LoVo (cell line): ENCODE measurements at places on chromosomes 7 and 10.

DNA sequence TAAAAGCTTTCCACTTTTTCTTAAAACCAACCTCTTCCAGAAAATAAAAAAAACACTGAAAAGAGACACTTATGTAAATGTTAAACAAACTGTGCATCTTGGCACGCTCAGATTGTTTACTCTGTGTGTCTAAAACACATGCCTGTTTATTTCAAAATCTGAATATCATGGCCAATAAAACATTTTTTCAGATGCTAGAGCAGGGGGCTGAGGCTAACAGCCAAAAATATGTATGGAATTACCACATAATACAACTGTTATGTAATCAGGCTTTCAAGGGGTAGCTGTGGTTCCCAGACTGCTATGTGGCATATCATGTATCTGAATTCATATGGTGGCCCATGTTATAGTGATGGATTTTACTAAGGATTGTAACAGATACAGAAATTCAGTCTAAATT is 130.4 kb downstream of the HIBADH start:
- DNase-seq: no peak

DNA sequence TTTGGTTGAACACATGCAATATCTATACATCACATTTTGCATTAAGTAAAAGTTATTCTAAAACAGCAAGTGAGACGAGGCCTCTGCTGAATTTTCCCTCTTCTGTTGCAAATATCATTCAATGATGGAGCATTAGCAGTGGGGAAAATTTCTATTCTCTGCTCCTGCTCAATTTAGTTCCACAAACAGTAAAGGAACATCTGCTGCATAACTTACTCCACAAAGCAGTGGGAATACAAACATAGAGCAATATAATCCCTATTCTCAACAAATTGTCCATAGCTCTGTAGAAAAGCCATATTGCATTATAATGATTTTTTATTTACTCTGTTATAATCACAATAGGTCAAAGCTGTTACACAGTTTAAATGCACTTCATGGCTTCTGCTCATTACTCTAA is 5.9 kb downstream of the AGR3 start:
- no peak for DNase-seq

- DNase-seq: no peak
Measured at GRCh38 chr7:111266613-111267012, 175.7 kb downstream of the LRRN3 start.

DNA sequence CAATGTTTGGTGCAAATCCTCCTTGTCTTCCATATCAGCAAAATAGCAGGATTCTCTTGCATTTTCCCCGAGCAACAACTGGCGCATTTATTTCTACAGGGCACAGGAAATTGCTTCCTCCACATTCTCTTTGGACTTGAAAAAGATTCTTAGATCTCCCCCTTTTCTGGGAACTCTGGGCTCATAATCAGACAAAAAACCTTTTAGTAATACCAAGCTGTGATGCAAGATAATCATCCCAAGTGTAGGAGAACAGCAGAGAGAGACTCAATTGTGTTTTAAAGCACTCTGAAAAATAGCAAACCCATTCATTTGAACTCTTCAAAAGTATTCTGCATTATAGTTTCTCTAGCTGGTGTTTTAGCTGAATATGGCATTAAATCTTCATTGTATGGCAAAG is 419.6 kb upstream of the NPVF start:
- no peak for DNase-seq

DNA sequence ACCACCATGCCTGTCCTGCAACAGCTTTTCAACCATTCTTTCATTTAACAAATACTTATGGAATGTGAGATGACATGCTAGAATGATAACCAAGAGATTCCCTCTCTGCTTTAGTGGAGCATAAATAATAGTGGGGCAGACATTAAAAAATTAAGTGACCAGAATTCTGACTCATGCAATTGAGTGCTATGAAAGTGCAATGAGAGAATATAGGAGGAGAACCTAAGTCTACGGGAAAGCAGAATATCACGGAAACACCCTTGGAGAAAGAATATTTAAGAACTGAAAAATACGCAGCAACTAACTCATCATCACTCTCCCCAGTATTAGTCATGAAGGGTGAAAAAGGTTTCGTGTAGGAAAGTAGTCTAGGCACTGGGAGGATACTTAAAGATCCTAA is 7.1 kb downstream of the KIF5B start:
- DNase-seq: no peak

GRCh38 chr7:50761713-50762112 is 21.0 kb downstream of the GRB10 start:
- no peak for DNase-seq

- no peak for DNase-seq
Measured at GRCh38 chr10:86391236-86391840, 24.7 kb upstream of the GRID1 start.

DNA sequence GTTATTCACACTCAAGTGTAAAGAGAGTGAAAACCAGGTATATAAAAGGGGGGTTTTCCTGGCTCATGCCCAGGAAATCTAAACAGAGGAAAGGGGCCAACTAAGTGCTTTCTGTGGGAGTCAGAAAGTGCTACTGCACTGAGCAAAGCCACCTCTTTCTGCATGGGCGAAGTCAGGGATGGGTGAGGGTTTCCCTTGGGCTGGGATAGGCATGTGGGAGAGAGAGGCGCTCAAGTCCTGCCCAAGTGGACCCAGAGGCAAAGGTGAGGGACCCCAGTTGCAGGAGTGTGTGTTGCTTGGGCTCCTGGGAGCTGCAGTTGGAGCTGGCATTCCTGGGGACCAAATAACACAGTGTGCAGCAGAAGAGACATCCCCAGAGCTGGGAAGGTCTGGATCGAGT is 65.9 kb downstream of the PRR15 start:
- DNase-seq: no peak

GRCh38 chr7:156764016-156764669 is 123.6 kb downstream of the RNF32 start:
- DNase-seq: peak; percentile 60

GRCh38 chr10:59129867-59130266 is 46.6 kb upstream of the PHYHIPL start:
- DNase-seq: no peak

DNA sequence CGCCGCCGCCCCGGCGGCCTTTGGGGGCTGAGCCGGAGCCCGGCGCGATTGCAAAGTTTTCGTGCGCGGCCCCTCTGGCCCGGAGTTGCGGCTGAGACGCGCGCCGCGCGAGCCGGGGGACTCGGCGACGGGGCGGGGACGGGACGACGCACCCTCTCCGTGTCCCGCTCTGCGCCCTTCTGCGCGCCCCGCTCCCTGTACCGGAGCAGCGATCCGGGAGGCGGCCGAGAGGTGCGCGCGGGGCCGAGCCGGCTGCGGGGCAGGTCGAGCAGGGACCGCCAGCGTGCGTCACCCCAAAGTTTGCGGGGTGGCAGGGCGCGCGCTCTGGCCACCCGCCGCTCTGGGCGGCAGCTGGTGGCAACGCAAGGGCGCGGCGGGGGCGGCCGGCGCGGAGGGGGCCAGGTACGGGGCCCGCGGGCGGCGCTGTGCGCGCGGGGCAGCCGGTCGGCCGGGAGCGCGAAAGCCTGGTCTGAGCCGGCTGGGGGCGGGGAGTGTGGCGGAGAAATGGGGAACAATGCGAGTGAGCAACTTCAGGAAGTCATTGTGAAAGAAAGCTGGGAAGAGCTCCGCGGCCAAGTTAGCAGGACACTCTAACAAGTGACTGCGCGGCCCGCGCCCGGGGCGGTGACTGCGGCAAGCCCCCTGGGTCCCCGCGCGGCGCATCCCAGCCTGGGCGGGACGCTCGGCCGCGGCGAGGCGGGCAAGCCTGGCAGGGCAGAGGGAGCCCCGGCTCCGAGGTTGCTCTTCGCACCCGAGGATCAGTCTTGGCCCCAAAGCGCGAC is at the start of gene IKZF1:
IKZF1 (plus strand) TSS at position 588 of the 782 bp plus-strand sequence. CDS start 14,346 bp downstream, outside the sequence.
- no peak for DNase-seq

DNA sequence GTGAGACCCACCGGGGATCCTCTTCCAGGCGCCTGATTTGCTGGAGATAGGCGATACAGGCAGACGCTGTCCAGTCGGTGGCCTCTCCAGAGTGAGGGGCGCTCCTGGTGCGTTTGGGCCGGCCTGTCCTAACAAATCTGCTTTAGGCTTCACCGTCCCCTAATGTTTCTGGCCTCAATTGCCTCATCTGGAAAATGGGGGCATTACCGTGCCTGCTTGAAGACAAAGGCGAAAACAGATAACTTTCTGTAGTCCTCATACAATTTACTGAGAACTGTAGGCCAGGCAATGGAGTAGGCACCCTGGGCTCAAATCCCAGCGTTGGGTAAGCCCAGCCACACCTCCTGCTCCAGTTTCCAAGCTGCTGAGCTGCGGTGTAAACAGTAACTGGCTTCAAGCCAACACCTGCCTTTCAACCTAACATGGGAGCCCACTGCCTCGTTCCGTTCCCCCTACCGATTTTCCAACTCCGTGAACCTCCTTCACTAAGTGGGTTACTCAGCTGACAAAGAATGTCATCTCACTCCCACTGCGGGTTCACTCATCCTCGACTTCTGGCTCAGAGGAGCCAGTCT is 589 bp upstream of the ZFAND4 start:
- DNase-seq: no peak

DNA sequence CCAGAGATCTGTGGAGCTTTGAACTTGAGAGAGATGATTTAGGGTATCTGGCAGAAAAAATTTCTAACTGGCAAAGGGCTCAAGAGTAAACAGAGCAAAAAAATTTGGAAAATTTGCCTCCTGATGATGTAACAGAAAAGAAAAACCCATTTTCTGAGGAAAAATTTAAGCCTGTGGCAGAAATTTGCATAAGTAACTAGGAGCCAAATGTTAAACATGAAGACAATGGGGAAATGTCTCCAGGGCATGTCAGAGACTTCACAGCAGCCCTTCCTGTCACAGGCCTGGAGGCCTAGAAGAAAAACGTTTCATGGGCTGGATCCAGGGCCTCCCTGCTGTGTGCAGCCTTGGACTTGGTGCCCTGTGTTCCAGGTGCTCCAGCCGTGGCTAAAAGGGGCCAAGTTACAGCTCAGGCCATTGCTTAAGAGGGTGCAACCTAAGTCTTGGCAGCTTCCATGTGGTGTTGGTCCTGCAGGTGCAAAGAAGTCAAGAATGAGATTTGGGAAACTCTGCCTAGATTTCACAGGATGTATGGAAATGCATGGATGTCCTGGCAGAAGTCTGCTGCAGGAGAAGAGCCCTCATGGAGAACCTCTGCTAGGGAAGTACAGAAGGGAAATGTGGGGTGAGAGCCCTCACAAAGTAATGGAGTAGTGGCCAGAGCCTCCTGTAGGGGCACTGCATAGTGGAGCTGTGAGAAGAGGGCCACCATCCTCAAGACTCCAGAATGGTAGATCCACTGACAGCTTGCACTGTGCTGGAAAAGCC is 8.1 kb downstream of the SEMA3D start:
- DNase-seq: no peak

GRCh38 chr7:32221056-32221455 is 150.8 kb upstream of the PDE1C start:
- no peak for DNase-seq

- DNase-seq: no peak
Measured at GRCh38 chr7:65812281-65812680, 60.6 kb upstream of the VKORC1L1 start.

DNA sequence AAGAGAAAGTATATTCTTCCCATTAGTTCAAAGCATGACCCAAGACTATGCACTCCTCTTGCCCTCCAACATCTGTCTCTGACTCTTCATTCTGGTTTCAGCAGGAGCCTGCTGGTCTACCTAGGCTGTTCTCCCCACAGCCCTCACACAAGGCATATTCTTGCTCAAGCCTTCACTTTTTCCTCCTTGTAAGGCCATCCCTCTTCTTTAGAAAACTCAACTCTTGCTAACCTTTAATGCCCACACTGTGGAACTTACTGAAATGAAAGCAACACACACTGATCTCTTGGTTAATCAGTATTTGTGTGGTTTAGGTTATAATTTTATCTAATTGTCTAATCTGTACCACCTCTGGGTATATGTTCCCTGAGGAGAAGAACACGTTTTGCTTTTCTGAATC is 75.8 kb downstream of the PRKCQ start:
- DNase-seq: no peak

DNA sequence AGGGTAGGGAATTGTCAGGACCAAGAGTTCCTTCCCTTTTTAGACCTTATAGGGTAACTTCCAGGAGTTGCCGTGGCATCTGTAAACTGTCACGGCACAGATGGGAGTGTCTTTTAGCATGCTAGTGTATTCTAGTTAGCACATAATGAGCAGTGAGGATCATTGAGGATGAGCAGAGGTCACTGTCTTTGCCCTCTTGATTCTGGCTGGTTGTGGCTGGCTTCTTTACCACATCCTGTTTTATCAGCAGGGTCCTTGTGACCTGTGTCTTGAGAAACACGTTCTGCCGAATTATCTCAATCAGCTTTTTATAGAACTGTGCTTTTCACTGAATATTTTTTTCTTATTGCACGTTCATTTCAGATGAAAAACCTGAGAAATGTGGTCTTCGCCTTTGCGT is 41.5 kb downstream of the MINPP1 start:
- DNase-seq: no peak

DNA sequence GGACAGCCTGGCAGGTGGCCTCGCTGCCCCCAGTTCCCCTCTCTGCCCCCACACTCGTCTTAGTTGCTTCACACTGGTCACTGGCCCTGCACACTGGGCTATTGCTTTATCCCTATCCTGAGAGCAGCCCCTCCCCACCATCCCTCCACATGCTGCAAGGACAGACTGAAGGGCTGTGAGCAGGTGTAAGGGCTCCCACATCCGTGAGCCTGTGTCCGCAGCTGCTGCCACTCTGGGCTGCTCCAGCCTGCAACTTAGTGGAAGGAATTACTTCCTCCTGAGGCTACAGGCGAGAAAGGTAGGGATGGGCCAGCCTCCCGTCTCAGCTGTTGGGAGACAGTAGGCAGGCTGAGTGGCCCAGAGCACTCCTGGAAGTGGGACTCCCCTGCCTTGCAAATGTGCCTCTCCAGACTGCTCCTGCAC is 3.8 kb downstream of the RARRES2 start:
- DNase-seq: no peak

DNA sequence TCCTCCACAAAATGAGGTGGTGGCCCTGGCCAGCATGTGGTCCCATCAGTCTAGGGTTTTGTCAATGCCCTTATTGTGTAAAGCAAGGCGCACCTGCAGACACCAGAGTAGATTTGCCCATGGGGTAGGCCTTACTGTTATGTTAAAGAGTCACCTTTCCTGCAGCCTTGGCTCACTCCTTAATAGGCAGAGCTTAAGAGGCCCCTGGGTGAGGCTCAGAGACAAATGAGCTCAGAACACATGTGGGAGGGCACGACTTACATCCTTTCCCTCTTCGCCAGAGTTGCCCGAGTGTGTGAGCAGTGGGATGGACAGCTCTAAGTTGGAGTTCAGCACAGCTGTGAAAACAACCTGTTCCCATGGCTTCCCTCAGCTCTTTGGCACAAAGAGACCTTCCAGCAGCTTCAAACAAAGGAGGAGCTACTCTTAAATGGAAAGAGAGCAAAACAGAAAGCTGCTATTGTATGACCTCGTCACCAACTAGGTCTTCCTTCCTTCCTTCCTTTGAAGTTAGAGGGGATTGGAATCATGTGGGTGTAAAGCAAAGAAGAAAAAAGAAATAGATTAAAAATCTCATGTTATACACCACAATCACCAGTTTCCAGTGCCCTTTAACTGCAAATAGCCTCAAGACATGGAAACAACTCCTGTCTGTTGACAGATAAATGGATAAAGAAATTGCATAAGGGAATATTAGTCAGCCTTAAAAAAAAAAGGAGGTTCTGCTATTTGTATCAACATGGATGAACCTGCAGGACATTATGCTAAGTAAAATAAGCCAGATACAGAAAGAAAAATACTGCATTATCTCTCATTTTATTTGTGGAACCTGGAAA is 11.9 kb upstream of the XPNPEP1 start:
- no peak for DNase-seq

GRCh38 chr7:95264363-95264891 is 59.9 kb downstream of the PON1 start:
- no peak for DNase-seq

- DNase-seq: no peak
Measured at GRCh38 chr7:128391805-128392204, 18.0 kb downstream of the IMPDH1 start.
